ENCODE measurements at places on chromosomes 5 and 9. TPM values are rescaled to one million over a fixed set of nuclear protein-coding genes. Genes with fewer than 3 reads are reported as not detected.

DNA sequence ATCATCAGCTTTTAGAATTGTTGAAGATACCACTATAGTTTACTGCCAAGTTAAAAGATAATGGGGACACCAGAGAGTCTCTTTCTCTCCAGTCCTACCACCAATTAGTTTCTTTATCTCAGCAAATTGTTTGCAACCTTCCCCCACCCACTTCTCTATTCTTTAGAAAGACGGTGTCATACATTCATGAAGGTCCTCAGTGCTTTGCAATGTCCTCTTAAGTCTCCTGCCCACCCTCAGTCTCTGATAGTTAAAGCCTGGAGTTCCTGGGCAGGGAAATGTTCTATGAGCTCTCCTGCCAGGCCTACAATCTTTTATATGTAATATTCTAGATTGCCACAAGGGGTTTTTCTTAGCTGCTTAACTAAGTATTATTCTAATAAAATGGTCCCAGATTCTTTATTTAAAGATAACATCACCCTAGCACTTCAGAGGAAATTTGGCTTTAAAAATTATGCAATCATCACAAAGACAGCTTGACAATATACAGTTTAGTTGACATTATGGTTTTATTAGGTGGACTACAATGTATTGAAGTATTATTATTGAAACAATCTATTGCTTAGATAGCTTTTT lies 509.2 kb downstream of the CSNK1G3 start:
- DNase-seq, result no peak

ACOT12 gene
- 0.75 TPM for total RNA-seq

PCDHB10 gene
- total RNA-seq, result 2.5 TPM

DNA sequence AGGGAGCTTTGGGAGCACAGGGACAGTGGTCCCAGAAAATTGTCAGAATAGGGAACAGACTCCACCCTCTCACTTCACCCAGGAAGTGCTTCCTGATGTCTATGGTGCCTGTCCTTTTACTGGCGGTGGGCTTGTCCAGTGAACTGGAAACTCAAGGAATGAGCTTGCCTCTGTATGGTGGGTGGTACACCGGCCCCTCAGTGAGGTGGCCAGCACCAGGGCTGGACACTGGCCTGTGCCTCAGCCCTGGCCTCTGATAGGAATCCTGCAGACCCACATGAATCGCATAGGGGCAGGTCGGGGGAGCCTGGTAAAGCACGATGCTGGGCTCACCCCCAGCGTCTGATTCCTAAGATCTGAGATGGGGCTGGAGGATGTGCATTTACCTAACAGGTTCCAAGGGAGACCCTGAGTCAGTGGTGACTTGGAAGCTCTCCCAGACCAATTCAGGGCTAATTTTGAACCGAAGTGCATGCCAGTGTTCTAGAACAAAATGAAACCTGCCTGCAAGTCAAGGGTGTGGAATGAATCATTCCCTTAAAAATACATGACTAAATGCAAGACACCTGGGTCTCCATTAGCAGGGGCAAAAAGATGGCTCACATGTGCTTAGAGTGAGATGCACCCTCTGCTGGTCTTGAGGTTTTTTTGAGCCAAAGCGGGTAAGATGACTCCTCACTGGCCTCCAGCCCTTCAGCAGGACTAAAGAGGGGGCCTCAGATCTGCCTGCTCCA lies 178.3 kb downstream of the HSPA4 start:
- no peak for DNase-seq

DNA sequence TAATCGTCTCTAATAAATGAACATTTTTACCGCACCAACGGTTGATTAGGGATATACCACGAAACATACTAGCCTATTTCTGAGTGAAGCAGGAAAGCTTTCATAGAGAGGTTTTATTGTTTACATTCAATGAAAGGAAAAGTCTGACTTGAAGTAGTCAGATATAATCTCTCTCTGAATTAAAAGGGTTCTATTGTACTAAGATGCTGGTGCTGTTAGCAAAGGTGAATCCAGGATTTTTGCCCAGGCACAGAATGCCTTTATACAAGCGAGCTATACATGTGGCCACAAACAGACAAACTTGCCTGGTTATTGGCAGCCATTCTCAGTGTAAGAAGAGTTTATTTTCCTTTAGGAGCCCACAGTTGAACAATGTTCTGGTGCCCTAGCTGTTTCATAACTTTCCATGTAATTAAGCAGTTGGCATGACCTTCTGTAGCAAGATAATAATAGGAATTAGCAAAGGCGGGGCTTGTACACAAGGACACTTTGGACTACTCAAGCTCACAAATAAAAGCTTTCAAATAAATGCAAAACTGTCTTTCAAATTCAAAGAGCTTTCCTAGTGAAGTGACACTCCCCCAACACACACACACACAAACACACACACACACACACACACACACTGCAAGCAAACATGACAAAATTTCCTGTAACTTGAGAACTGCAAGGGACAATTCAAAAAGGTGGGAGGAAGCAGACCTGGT lies 198.7 kb upstream of the MAP3K1 start:
- no peak for DNase-seq

GRCh38 chr5:118580949-118581348 lies 407.4 kb downstream of the DTWD2 start:
- DNase-seq, result no peak

GRCh38 chr9:108272349-108272899 lies 583.4 kb downstream of the ACTL7B start:
- DNase-seq, result peak; percentile 35

LAMC3 gene
- total RNA-seq, result 14.2 TPM
